ENCODE measurements at places on chromosomes 12 and 14.
A peak's percentile ranks its signal among the peaks of the same experiment; 100 is the strongest.

GRCh38 chr12:106113042-106113441 is 25.7 kb downstream of the NUAK1 start:
- DNase-seq, result no peak

DNA sequence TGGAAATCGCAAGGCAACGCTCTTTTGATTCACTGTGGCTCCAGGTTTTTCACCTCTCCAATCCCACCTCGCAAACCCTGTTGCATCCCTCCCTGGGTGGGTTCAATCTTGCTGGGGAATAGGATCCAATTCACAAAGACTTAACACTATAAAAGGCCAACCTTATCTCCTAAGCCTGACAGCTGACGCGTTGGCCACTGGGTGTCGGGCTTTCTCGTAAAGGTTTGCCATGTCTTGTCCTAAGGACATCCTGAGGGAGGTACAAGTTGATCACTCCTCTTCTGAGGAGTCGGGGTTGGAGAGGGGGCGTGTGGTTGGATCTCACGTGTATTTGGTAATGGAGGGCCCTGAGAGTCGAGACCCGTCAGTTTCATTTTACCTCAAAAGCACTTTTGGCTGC is 112.6 kb upstream of the FZD10 start:
- no peak for DNase-seq

DNA sequence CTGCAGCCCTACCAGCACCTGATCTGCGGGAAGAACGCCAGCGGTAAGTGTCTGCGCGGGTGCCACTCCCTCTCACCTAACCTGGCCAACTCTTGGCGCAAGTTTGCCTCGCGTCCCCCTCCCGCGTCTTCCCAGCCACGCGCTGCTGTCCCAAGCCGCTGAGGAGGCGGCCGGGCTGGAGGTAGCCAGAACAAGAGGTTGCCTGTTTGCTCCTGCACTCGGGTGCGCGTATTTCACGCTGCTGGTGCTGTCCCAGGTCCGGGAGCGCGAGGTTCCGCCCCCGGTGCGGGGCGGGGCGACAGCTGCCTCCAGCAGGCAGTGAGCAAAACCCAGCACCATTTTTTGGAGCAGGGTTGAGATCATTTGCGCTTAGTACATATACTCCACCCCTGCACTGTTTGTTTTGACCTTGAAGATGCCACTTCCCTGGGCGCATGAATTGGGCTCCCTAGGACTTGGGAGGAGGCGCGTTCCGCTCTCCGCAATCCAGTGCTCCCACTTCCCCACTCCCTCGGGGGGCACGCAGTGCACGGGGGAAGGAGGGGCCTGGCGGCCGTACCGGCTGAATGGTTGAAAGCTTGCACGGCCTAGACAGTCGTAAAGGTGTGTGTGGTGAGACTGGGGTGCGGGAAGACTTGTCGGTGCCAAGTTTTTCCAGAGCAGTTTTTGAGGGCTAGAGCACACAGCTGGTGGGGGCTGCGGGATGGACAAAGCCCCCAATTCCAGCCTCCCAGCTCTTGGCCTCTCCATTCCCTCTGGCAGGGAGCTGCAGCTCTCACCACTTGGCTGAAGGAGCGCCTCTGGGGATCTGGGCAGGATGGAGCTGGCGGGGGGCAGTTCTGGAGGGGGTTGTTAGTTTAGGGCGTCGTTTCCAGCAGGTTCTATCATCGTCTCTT is 226.9 kb upstream of the CRY1 start:
- DNase-seq, result peak; percentile 61

DNA sequence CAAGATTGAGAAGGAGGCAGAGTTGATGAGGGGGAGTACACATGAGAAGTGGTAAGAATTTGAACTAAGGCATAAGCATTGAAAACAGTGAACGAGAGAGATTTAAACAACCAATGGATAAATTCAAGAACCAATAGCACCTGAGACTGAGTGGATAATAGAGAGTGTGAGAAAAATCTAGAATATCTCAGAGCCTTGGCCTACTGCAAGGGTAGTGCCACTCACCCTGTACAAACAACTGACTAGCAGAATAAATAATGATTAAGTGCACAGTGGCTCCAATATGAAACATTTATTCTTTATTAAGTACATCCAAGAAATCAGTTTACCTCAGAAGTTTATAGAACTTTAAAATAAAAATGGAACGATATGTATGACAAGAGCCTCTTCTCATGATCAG is 54.4 kb downstream of the CAPS2 start:
- no peak for DNase-seq

- no peak for DNase-seq
Measured at GRCh38 chr12:90990611-90991010, 14.2 kb downstream of the EPYC start.

- DNase-seq, result peak; percentile 69
Measured at GRCh38 chr14:103074729-103075367, 9.2 kb upstream of the LBHD2 start.

- no peak for DNase-seq
Measured at GRCh38 chr12:15439459-15439858, 117.2 kb downstream of the PTPRO start.

DNA sequence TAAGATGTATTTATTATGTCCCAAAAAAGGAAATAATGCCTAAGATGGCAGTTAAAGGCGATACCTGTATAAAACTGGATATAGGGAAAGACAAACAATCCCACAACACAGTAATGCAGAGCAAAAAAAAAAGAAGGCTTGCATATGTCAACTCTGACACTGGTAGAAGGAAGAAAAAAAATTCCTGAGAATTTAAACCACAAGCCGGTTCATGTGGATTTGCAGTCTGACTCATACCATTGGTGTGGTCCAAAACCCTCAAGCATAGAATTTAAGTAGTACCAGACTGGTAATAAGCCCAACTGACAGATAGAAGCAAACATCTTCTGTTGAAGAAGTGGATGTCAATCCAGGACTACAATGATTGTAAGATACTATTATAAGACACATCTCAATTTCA is 7.2 kb downstream of the DNAI7 start:
- no peak for DNase-seq

DNA sequence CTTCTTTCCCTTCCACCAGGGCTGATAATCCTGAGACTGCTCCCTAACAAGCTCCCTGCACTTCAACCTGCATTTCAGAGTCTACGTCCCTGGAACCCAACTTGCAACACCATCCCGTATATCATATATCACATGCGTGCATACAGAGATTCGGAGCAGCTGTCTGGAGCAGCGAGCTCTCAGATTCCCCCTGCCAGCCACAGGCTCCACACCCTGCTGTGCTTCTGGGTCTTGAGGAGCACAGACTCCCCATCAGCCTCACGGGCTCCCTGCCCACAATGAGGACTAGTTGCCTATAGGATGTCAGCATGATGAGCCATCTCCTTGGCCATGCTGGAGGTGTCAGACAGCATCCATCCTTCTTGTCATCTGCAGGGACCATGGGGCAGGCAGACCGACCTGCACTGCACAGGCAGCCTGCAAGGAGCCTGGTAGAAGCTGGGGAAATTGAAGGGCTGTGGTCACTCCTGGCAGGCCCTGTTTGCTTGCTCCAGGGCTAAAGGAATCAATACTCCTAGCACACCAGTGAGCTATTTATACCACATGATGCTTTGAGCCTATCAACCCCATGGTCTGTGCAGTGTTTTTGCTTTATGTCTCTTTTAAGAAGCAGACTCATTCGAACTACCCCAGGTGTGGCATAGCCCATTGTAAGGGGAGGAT is 19.6 kb upstream of the HDAC7 start:
- no peak for DNase-seq

- no peak for DNase-seq
Measured at GRCh38 chr14:84403585-84403984, 1126.4 kb upstream of the FLRT2 start.

DNA sequence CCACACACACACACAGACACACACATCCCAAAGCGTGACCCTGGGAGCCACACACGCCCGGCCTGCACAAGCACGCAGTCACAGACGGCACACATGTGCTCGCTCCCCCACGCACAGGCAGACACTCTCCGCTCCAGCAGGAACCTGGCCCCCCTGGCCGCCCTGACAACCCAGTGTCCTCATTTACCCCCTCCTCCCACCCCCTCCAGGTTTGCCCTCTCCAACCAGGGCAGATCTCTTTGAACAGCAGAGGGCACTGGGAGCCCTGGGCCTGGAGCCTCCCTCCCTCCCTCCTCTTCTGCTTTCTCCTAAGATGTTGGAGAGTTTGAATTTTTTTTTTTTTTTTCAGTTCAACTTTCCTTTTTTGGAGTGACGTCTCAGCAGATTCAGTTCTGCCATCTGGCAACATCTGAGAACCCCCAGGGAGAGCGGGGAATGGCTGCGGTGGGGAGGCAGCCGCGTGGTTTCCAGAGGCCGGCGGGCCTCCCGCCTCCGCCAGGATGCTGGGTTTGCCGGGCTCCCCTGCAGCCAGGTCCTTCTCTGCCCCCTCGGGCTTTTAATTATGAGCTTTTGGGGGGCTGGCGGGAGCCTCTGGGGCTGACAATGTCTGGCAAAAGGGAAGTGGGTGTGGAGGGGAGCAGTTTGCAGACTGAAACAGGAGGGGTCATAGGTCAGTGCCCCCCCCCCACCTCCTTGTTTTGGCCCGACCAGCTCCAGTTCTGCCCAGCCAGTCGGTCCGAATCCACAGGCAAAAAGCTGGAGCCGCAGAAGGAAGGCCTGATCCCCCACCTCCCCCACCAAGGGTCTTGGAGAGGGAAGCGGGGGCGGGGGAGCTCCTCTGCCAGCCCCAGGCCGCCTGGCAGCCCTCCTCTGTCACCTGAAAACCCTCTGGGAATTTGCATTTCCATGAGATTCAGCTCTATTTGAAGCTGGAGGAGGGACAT is 1.3 kb upstream of the NCOR2 start:
- peak; percentile 51 for DNase-seq

DNA sequence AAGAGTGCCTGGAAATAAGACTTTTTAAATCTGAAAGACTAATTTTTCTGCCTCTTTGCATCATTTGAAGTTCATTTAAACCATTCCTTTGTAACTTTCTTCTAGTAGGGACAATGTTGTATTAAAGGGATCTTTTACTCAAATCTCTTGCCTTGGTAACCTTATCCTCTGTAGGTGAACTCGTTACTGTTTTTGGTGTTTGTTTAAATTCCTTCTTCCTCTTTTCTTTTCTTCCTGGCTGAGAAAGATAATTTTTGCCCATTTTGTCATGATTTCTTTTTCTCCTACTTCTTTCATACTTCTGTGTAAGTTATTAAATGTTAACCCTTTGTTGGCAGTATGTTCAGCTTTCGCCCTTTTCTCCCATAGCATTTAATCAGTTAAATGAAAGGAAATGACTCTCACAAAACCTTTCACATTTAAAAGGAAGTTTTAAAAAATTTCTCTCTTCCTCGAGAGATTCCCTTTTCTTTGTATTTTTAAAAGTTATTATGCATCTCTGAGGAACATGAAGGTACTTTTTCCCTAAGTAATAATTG is 10.3 kb downstream of the VEZT start:
- no peak for DNase-seq

DNA sequence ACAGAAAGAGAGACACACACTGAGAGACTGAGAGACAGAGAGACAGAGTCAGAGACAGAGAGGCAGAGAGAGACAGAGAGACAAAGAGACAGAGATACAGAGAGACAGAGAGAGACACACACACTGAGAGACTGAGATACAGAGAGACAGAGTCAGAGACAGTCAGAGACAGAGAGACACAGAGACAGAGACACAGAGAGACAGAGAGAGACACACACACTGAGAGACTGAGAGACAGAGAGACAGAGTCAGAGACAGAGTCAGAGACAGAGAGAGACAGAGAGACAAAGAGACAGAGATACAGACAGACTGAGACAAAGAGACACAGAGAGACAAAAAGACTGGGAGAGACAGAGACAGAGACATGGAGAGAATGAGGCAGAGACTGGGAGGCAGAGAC is 90.0 kb downstream of the GALNT9 start:
- no peak for DNase-seq

DNA sequence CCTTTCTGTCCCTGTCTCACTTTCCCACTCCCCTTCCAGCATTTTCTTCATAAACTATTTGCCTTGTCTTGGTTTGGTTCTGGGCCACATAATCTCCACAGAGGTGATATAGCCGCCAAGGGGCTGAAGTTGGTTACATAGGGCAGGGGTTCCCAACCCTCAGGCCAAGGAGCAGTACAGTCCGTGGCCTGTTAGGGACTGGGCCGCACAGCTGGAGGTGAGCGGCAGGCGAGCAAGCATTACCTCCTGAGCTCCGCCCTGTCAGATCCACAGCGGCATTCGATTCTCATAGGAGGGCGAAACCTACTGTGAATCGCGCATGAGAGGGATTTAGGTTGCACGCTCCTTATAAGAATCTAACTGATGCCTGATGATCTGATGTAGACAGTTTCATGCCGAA is 80.6 kb upstream of the HIF1A start:
- DNase-seq, result no peak

GRCh38 chr12:84085046-84085445 is 827.6 kb downstream of the SLC6A15 start:
- DNase-seq, result no peak

DNA sequence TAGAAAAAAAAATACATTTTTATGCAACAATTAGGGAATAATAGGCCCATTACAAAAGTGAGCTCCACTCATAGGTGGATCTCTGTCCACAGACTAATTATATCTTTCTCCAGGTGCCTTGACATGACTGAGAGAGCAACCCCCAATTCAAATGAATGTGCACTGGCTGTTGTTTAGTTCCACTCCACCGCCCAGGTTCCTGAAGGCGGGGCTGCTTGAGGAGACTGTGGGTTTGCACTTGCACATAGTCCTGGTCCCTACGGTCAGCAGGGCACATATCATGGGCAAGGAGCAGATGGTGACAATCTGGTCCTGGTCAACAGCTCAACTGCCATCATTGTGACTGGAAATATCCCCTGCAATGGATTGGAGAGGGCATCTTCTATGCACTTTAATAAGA is 195.6 kb upstream of the PWP1 start:
- no peak for DNase-seq

DNA sequence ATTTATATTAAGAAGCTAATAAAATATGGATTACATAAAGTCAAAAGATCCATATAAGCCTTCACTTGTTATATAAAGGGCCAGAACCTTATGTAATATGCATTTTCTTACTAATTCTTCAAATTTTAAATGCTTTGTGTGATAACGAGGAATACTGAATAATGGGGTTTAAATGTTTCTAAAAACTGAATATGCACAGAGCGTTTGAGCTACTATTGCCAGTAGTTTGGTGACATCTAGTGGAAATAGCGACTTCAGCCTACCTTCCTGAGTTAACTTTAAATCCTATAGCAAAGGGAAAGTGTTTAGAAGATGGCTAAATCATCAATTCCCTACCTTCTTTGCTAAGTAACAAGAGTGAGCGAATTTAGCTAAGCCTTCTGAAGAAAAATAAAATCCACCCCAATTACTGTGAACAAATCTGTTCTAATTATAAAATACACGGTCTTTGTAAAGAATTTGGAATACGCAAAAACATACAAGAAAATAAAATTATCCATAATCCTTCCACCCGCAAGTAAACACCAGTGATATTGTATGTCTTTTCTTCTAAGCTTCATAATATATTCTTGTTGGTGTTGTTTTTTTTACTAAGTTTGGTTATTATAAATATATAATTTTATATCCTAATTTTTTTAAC is 115.5 kb upstream of the G2E3 start:
- DNase-seq, result no peak
